Myocyte (in vitro differentiated cells): ENCODE measurements at places on chromosomes 5 and 9. TPM values are rescaled to one million over a fixed set of nuclear protein-coding genes. Genes with fewer than 3 reads are reported as not detected.
A peak's percentile ranks its signal among the peaks of the same experiment; 100 is the strongest.

- peak; percentile 72 for DNase-seq
These were observed 12.9 kb downstream of the HAVCR1 start for GRCh38 chr5:157046041-157046440.

PLAC8L1 gene
- 0.88 TPM in 1 of 2 replicates, not detected in the other for total RNA-seq

- DNase-seq = no peak
These were observed 33.7 kb downstream of the FGF18 start for GRCh38 chr5:171453056-171453725.

- peak; percentile 18 for DNase-seq
These were observed 422.3 kb downstream of the TMEM232 start for GRCh38 chr5:110304176-110304575.

DNA sequence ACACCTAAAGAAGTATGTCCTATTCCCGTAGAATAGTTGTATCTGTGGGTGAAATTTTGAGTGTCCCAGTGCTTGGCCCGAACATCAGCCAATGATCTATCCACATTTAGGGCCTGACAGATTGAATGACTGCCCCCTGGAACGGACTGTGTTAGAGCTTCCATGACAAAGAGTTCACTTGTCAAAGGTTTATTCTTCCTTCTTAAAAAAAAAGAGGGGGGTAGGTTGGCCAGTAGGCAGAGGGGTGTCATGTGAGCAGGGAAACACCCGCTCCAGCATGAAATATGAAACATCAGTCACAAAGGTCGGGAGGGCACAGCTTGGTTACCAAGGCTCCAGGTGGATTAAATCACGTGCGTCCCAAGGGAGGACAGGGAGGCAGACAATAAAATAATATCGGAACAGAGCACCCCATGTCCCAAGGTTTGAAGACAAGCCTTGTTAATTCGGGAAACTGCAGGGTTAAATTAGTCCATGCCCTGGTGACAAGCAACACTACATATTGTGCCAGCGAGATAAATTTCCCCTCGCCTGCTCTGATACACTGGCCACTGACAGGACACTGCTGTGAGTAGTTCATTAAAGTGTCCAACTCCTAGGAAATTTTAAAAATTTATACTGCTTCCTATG, 401.2 kb downstream of the IRX1 start:
- DNase-seq = no peak
